ENCODE measurements at places on chromosomes 3 and 15.

DNA sequence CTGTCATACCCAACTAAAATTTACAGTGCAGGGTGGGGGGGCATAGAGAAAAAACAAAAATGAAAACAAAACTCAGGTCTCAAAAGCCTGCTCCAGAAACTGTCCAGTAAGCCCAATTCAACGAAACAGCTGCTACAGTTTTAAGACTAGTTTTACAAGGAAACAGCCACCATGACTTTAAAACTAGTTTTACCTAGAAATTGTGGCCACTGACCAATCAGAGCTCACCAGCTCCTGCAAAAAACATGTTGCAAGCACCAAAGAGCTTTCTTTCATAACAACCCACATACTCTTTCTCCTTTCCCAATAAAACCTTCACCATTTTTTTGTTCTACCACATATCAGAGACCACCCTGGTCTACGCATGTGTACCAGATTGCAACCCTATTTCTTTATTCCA, 7.3 kb upstream of the CFAP91 start:
- no peak for DNase-seq

GRCh38 chr3:128354788-128355542, 111.7 kb downstream of the DNAJB8 start:
- no peak for DNase-seq

DNA sequence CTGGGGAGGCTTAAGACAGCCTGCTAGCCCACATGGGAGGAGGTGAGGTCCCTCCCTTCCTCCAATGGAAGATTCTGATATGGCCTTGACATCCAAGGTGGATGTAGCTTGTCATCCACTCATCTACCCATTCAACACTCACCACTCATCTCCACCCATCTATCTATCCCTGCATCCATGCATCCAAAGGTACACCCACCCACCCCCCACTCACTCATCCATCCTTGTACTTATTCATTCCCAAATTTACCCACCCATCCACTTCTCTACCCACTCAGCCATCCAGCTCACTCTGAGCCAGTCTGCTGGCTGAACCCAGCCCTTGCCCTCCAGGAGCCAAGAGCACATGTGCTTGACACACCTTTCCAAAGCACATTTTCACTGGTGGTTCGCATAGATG, 189.7 kb downstream of the TLE3 start:
- DNase-seq: no peak

DNA sequence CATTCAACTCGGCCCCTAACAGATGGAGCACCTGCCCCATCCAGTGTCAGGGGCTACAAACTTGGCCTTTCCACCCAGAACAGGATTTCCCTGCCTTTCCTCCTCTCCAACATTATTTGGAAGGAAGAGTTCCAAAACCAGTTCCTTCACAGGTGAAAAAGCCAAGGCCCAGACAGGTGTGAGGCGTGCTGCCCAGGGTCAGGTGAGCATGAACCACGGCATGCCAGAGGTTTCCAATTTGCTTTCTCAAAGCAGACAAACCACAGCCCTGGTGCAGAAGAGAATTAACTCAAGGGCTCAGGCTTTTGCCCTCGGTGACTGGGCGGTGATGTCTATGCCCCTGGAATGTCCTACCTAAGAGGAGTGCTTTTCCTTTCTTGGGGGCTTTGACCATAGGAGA, 43.2 kb downstream of the LDHAL6B start:
- DNase-seq: no peak

DNA sequence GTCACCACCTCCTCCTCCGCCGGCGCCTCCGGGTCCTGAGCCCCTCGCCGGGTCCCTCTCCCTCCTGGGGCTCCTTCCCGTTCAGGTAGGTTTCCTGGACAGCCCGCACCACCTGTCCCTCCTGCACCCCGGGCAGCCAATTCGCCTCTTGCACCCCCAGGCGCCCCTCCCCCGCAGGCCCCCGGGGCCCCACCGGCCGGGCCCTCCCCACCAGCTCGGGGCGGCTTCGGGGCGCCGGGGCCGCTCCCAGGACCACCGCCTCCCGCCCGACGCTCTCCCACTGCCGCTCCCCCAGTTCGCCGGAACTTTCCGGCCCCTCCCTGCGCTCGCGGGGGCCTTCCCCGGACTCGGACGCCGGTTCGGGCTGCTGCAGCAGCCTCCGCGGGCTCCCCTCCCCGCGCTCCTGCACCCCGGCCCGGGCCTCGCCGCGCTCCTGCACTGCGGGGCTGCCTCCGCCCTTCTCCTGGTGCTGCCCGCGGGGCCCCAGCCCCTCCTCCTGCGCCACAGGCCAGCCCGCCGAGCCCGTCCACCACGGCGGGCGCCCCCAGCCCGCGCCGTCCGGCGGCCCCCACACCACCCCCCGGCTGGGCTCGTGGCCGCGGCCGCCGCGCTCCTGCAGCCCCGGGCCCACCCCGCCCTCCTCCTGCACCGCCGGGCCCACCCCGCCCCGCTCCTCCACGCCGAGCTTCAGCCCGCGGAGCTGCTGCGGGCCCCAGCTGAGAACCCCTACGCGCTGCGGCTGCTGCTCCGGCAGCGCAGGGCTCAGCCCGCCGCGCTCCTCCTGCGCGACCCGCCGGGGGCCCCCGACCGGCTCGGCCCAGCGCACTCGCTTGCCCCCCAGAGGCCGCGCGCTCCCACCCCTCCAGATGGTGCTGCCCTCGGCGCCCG, 587 bp upstream of the TNK2 start:
- no peak for DNase-seq

DNA sequence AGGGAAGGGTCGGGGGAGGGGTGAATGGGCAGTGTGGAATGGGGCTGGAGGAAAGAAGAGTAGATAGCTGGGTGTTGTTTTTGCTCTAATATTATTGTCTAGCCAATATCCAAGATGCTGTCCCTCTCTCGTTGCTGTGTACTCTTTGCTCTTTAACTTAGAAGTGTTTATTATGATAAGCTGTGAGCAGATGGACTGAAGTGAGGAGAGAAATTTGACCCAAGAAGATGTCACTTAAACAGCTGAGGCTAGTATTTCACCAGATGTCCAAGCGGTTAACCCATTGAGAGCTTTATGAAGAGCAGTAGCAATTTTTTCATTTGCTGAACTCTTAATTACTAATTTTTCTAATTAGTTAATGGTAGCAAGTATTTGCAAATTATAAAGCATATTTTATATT, 212.2 kb upstream of the TP63 start:
- DNase-seq: no peak

- no peak for DNase-seq
Observed at GRCh38 chr3:127556565-127556964, 34.0 kb downstream of the TPRA1 start.

DNA sequence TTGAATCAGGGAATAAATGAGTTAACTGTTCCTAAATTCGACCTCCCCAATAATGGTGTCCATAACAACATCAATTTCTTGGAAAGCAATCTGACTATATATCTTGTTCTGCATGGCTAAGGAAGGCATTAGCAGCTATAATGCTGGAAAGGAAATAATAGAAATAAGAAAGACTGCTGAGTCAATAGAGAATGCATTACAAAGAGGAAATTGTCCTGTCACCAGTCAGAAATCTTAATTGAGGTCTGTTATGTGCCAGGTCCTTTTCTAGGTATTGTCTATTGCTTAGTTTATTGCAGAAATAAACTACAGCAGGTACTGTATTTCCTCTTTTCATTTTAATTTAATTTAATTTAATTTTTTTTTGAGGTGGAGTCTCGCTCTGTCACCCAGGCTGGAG, 5.9 kb upstream of the PPP1R2 start:
- no peak for DNase-seq

DNA sequence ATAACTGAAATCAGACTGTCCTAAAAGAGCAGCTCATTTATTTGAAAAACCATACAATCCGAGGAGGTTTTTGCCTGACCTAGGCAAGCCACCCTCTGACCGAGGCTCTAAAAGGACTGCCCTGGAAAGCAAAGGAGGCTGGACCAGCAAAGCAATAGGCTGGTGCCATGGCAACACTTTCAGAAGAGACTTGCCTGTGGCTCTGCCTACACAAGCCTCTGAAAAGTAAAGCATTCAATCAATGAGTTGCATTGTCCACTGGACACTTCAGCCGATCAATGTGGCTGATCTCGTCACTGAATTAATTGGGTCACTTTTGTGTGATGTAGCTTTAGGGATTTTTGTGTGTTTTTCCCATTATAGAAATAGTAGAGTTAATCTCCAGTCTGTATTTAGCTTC, 99.1 kb upstream of the SEMA6D start:
- DNase-seq: no peak

DNA sequence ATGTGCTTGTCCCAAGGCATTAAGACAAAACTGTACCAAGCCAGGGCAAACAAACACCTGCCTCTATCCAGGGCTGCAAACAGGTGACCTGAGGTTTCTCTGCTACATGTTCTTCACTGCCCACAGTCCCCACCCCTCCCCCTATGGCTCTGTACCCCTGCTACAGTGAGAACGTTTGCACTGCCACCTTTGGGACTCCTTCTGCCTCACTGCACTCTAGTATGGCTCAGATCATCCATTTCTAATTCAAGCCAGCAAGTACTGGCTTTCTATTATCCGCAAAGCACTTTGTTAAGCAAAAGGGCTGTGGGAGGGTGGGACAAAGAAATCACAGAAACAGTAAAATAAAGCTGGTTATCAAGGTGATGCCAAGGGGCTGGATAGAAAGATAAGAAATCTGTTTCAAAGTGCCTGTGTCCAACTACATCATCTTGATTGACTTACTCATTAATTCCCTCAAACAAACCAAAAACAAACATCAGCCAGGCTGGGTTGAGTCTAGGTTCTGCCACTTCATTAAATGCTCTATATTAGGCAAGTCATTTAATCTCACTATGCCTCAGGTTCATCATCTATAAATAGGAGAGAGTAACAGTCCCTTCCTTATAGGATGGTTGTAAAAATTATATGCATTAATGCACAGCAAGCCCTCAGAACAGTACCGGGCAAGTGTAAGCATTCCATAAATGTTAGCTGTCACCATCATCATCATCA, 95.3 kb downstream of the PDZRN3 start:
- no peak for DNase-seq

GRCh38 chr3:127452321-127452821, 138.2 kb downstream of the TPRA1 start:
- DNase-seq: no peak

DNA sequence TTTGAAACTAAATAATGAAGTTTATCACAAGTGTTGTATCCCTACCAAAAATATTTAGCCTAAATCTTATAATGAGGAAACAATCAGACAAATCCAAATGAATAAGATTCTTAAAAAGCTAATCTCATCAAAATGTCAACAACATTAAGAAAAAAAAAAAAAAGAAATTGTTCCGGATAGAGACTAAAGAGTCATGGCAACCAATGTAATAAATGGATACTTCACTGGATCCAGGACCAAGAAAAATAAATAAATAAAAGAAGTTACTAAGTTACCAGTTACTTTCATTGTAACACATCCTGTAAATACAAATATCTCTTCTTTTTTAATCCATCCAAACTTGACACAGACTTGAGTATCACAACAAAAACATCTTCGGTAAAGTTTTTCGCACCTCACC, 607 bp downstream of the MRPL47 start:
- DNase-seq: no peak

GRCh38 chr3:20055020-20055775, 15.0 kb downstream of the KAT2B start:
- DNase-seq: no peak

GRCh38 chr3:120506828-120507774, 56.3 kb upstream of the FSTL1 start:
- DNase-seq: no peak

- DNase-seq: no peak
Observed at GRCh38 chr3:48692551-48692950, 6.8 kb upstream of the NCKIPSD start.

- DNase-seq: no peak
Observed at GRCh38 chr3:192133271-192133670, 594.1 kb downstream of the FGF12 start.

DNA sequence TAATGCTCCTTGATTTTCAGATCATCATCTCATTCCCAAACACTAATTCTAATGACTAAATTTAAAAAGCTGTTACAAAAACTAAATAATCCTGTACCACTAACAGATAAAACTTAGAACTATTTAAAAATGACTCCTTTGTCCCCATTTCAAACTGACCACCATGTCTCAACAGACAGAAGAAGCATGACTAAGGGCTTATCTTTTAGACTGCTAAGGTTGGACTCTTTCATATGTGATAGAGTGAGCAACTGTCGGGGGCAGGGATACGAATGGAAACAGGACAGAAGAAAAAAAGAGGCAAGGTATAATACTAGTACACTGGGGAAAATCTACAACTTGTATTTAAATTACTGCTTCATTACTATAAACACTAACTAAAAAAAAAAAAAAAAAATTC, 23.3 kb downstream of the SNX4 start:
- DNase-seq: no peak
